T-helper 17 cell (primary cell): ENCODE measurements at places on chromosomes 11 and 22.
A peak's percentile ranks its signal among the peaks of the same experiment; 100 is the strongest.

- H3K4me3 ChIP-seq: no peak overlapping the region
- peaks cover 12% of the 10 kb centered on the region for H3K4me1 ChIP-seq
- no peak for DNase-seq
- H3K27me3 ChIP-seq: peaks cover 71% of the 10 kb centered on the region
Measured at GRCh38 chr11:118142809-118143208, 9.8 kb downstream of the SCN4B start.

DNA sequence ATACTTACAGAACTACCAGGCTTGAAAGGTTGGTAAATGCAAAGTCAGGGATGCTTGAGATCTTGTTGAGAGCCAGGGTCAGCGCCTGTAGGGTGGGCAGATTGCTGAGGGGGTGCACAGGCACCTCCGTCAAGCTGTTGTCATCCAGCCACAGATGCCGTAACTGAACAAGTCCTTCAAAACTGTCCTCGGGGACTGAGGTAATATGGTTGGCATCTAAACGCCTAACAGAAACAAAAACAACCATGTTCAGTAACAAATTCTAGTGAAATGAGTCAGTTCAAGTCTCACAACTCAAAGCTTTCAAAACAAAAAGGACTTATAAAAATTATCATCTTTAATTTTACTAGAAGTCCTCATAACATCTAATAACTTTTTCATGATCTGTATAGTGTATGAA lies 22.2 kb upstream of the CCDC34 start:
- no peaks in the 10 kb centered on the region for H3K36me3 ChIP-seq
- H3K27ac ChIP-seq: no peak overlapping the region
- no peaks in the 10 kb centered on the region for H3K27me3 ChIP-seq
- H3K4me1 ChIP-seq: peaks cover 4% of the 10 kb centered on the region
- DNase-seq: no peak

DNA sequence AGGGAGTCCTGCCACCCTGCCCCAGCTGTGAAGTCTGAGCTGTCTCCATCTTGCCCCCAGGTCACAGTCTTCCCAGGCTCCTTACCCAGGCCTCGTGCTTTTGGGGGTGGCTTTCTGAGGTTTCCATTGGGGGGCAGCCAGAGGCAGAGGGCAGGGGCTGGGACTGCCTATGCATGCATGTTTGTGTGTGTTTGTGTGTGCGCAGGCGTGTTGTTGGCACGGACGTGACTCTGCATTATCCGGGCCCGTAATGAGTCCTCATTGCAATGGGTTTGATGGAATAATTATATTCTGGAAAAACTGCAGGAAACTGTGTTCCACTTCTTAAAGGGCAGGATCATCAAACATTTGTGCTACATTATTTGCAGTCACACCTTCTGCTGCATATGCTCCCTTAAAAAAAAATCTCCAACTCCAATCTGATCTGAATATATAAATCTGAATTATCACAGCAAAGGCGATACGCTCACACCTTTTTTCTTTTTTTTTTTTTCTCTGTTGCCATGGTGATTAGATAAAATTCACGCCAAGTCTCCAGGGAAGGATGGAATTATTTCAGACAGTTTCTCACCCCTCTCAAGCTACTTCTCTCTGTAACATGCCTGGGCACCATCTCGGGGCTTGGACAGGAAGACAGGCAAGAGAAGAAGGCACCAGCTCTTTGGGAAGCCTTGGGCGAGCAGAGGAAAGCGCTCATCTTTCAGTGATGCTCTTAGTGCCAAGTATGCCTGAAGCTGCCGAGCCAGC lies 45.9 kb downstream of the DSCAML1 start:
- H3K36me3 ChIP-seq: no peaks in the 10 kb centered on the region
- peaks cover 28% of the 10 kb centered on the region for H3K27me3 ChIP-seq
- no peak overlapping the region for H3K27ac ChIP-seq
- H3K4me3 ChIP-seq: no peak overlapping the region
- peaks cover 2% of the 10 kb centered on the region for H3K4me1 ChIP-seq

DNA sequence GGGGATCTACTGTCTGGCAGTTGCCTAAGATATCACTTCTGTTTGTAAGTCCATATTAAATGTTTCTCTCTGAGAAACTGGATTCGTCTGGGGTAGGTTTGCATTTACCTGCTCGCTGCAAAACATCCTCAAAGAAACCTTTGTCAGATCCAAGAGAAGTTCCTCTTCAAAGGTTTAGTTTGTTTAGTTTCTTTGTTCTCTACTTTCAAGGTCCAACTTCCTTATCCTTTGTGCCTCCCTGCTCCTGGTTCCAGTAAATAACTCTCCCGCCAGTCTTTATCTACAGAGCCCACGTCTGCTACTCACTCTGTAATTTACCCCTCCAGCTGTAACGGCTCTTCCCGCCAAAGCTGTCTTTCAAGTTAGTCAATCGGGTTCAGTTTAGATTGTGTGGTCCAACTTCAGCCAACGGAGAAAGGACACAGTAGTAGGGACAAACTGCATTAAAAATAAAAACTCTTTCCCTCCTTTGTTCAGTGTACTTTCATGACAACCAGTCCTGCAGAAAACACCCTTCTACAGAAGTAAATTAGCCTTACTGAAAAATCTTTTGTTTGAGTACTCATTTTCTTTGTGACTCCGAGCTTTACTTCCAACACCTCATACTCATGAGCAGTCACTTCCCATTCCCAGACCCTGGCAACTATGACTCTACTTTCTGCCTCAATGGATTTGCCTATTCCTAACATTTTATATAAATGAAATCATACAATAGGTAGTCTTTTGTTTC lies 41.0 kb downstream of the TMPRSS5 start:
- no peak overlapping the region for H3K4me3 ChIP-seq
- DNase-seq: no peak
- no peak overlapping the region for H3K27ac ChIP-seq
- no peaks in the 10 kb centered on the region for H3K4me1 ChIP-seq
- no peaks in the 10 kb centered on the region for H3K36me3 ChIP-seq
- H3K27me3 ChIP-seq: no peaks in the 10 kb centered on the region

DNA sequence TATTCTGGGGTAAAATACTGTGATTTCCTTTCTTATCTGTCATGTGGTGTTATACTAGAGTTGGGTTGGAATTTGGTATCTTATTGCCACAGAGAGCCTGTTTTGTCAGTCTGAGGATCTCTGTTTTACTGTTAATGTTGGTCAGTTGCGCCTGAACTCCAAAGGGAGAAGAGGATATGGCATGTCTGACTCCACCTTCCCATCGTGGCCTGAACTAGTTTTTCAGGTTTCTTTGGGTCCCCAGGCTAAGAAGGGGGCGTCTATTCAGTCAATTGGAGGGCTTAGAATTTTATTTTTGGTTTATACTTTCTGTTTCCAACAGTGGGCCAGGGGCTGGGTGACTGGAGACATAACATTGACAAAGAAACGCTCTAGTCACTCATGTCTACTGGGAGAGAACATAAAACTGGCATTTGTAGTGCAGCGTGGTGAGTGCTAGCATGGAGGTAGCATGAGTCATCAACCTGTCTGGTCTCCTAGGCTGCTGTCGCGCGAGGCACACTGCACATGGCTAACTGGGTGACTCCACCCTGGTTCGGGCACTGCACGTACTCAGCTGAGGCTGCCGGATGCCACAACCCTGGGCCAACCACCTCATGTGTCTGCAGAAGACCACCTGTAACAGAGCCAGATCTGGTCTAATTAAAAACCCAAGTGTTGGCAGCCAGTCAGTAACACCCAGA lies 120.1 kb upstream of the OR9Q1 start:
- H3K4me3 ChIP-seq: no peak overlapping the region
- DNase-seq: no peak
- peaks cover 37% of the 10 kb centered on the region for H3K27me3 ChIP-seq
- H3K36me3 ChIP-seq: no peaks in the 10 kb centered on the region
- H3K27ac ChIP-seq: no peak overlapping the region

- H3K4me1 ChIP-seq: no peaks in the 10 kb centered on the region
- H3K36me3 ChIP-seq: no peaks in the 10 kb centered on the region
- no peak overlapping the region for H3K27ac ChIP-seq
- H3K27me3 ChIP-seq: peaks cover 12% of the 10 kb centered on the region
- H3K4me3 ChIP-seq: no peak overlapping the region
Measured at GRCh38 chr22:26245001-26245400, 75.7 kb downstream of the SEZ6L start.

GRCh38 chr11:72223615-72224563 lies 678 bp upstream of the INPPL1 start:
- H3K36me3 ChIP-seq: peaks cover 2% of the 10 kb centered on the region
- peaks cover 25% of the 10 kb centered on the region for H3K4me1 ChIP-seq
- H3K4me3 ChIP-seq: peak overlapping the region; percentile 99
- peak overlapping the region; percentile 93 for H3K27ac ChIP-seq
- no peaks in the 10 kb centered on the region for H3K27me3 ChIP-seq
- DNase-seq: peak; percentile 32
